ENCODE measurements at places on chromosomes 4 and X.

DNA sequence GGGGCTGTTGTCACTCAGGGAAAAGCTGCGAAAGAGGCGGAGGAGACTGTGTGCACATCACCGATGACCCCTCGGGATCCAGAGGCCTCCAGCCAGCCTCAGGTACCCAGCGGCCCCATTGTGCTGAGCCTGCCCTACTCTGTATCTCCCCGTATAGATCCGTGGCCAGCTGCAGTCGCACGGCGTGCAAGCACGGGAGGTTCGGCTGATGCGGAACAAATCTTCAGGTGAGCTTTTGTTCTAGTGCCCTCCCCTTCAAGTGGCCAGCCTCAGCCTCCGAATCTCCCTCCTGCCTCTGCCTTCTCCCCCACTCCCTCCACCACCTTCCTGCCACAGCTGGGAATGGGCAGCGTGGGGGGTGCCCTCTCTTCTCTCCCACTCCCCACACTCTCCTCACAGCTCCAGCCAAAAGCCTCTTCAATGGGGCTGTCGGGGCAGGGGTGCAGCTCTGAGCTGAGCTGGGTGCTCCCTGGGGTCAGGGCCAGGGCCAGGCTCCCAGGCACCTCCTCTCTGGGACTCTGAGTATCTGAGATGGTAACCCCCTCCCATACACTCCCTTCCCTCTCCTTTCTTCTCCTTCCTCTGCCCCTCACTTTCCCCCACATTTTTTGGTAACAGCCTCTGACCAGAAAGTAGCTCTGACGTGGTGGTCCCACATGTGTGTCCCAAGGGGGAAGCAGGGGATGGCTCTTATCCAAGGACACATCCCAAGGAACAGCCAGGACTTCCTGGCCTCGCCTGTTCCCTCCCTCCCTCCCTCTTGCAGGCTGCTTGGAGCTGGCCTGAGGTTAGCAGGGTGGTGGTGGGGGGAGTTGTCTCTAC lies 20.4 kb upstream of the UBA1 start:
- no peak for DNase-seq

- DNase-seq = no peak
Observed at GRCh38 chr4:150402871-150403272, 179.1 kb upstream of the MAB21L2 start.

GRCh38 chr4:184807797-184808712 lies 17.7 kb downstream of the ACSL1 start:
- peak; percentile 72 for DNase-seq

DNA sequence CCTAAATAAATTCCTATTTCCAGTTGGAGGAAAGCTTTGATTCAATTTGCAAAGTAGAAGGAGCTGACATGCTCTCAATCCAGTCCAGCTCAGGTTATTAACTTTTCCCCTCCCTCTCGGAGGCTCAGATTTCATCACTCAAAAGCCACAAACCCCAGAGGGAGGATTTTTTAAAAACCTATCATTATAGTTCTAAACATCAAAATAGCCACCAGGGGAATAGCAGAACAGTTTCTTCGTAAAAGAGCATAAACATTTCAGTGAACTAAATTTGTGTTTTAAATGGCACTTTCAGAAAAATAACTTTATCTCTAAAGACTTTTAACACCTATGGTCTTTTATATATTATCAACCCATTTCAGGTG lies 8.8 kb downstream of the GPRIN3 start:
- peak; percentile 44 for DNase-seq

DNA sequence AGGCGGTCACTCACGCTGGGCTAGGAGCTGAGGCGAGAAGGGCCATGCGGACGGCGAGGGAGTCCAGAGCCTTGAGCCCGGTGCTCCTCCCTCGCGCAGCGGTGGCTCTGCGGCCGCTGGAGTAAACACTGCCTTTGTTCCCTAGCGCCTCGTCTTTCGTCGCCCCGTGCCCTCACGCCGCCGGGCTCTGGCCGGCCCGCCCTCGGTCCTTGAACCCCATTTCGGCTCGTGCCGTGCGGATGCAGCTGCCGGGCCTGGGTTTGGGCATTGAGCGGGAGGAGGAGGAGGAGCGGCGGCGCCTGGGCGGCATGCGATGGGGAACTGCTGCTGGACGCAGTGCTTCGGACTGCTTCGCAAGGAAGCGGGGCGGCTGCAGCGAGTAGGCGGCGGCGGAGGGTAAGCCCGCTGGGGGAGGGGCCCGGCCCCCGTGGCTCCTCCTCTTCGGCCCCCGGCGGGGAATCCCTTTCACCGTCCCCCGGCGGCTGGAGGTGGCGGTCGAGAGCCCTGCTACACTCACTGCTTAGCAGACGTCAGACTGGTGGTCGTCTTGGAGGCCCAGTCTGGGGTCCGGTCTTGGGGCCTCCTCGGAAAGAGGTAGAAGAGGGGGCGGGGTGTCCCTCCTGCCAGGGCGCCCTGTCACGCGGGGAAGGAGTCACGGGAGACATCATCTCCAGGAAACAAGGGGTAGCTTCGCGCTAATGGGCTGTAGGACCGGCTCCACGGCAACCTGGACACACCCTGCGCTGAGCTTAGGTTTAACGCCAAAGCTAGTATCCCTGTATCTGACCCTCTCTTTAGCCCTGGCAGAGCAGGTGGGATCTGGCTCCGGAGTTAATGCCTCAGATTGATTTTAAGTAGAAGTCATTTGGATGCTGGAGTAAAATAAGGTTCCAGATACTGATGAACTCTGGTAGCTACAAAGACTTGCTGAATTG lies at the start of gene AP1AR:
Gene AP1AR, plus strand, starts transcription at position 9 of the 935 bp plus-strand sequence. Its CDS starts 305 bp downstream, at position 314.
- DNase-seq = peak; percentile 80

- peak; percentile 69 for DNase-seq
Observed at GRCh38 chr4:169315530-169316343, 45.0 kb upstream of the SH3RF1 start.

- DNase-seq = peak; percentile 70
Observed at GRCh38 chrX:130055103-130055502, 55.2 kb downstream of the ELF4 start.

GRCh38 chr4:5478697-5479096 lies 229.7 kb downstream of the EVC2 start:
- no peak for DNase-seq

- peak; percentile 75 for DNase-seq
Observed at GRCh38 chrX:2552621-2553201, 51.9 kb upstream of the DHRSX start.

- peak; percentile 64 for DNase-seq
Observed at GRCh38 chrX:16946361-16946964, at the start of gene REPS2. Gene REPS2 (plus strand): TSS chrX:16946658. CDS start chrX:16946862, 204 bp downstream.

DNA sequence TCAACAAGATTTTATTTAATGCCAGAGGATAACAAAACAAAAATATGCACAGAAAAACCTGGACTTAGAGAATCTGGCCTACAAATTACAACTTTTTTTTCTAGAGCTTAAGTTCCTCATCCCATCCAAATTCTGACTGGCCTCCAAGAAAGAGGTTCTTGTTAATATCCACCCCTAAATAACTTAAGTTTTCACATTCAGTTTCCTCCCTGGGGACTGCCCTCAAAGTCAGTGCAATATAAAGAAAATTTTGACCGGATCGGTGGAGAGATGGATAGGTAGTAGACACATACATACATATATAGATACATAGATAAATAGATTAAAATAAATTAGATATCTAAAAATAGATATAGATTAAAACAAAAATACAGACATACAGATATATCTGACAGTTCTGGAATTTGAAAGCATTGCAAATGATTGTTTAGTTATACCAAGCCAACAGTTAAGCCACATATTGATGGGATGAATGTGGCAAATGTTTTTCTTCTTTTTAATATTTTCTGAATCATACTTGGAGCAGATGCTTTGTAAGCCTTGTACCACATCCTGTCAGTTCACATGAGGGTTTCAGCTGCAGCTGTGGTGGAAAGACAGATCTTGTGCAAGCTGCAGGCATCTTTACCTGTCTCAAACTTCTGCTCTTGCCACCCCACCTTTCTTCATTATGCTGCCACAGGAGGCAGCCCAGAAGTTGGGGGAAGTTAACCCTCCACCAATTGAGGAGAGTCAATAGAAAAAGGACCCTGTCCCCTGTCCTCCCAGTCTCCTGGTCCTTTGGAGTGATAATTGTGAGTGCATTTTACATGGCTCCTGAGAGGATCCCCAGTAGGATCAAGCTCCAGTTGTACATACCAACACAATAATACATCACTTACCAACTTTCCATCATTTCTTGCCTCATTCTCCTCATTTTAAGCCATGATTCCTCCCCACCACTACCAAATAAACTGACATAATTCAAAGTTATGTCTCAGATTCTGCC lies 58.5 kb upstream of the PRDM8 start:
- peak; percentile 76 for DNase-seq

GRCh38 chr4:104743215-104743653 lies 248.5 kb upstream of the CXXC4 start:
- no peak for DNase-seq

GRCh38 chr4:169438057-169438480 lies 167.3 kb upstream of the SH3RF1 start:
- no peak for DNase-seq

- DNase-seq = no peak
Observed at GRCh38 chr4:52915191-52915590, 53.1 kb downstream of the RASL11B start.

DNA sequence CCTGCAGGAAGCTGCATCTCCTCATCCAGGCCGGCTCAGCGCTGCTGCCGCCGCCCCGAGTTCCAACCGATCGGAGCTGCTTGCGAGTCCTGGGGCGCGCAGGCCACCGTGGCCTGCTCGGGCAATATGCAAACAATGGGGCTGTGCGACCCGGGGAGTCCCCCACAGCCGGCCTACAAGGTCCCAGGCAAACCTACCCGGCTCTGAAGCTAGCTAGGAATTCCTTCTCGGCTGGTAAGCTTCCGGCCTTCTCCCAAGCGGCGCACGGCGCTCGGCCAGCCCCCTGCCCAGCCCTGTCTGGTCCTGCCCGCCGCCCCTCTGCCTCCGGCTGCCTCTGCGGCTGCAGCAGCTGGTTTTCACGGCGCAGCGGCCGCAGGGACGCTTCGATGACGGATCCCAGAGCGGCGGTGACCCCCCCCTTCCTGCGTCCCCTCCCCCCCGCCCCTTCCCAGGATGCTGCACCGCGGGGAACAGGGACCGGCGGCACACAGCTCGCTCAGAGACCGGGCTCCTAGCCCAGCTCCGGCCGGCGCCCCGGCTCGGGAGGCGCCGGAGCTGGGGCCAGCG lies 59.4 kb downstream of the TSC22D3 start:
- DNase-seq = peak; percentile 42

- no peak for DNase-seq
Observed at GRCh38 chr4:98950925-98951324, 22.0 kb upstream of the EIF4E start.

DNA sequence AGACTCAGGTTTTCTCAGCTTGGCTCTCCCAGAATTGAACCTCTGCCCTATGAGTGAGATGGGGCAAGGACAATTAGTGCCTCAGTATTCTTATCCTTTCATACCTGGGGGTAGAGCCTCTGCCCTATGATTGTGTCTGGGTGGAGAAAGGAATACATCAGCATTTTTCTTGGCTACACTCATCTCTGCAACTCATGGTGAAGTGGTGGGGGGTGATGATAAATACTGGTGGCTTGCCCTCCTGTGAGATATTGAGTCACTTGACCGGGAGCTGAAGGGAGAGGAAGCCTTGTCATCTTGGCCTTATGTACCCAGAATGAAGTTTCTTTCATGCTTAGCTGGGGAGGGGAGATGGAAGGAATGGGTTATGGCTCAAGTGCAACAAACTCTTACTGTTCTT lies 71.3 kb upstream of the ENOX2 start:
- DNase-seq = peak; percentile 81

DNA sequence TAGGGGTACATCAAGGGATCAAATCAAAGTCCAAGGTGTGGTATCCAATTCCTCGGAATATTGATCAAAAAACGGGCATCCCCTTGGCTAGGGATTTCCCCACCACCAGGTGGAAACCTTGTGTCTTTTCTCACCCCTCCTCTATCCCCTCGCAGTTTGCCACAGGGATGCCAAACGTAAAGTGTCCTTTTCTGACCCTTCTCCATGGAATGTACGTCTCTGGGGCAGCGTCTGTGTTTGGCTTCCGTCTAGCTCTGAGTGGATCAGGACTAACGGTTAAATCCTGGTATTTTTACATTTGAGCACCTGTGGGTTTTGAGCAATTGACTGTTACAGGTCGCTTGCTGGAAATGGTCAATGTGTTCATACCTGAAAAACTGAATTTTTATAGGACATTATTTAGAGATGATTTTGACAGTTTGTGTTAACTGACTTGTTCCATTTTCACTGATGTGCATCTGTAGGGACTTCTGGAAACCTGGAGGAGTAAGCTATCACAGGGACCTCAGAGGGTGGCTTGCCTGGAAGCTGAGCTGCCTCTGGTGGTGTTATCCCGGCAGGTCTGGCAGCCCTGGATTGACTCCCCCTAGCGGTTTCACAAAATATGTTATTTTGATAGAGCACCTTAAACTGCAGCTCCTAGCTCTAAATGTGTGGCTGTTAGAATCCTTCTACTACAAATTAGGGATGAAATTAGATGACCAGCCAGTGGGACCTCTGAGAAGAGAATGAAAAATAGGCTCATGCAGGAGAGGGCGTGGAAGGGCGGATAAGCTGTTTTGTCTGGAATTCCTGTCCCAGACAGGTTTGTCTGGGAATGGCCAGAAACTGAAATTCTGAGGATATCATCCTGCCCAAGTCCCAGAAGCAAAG lies 8.8 kb upstream of the MGST2 start:
- DNase-seq = peak; percentile 71

GRCh38 chr4:81990898-81991297 lies 382.9 kb downstream of the HNRNPD start:
- no peak for DNase-seq

GRCh38 chrX:47230136-47230868 lies 2.5 kb upstream of the USP11 start:
- DNase-seq = no peak

DNA sequence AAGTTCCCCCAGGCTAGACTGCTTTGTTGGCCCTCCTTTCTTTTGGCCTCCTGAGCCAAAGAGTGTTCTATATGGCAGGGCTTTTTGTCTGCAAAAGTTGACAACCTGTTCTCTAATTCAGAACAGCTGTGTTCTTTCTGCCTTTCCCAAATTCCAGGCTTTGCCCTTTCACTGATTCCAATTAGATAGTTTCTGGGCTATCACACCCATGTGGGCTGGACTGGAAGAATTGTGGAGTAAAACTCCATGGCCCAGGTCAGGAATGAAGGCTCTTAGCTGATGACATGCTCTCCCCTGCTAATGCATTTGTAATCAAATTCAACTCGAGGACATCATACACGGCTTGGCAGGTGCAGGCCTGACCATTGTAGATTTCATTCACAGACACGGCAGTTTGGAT lies 19.4 kb downstream of the BMP3 start:
- no peak for DNase-seq

- no peak for DNase-seq
Observed at GRCh38 chrX:103776546-103776945, at the start of gene PLP1. Gene PLP1 (plus strand): TSS chrX:103776840. CDS start chrX:103776996, 156 bp downstream.

DNA sequence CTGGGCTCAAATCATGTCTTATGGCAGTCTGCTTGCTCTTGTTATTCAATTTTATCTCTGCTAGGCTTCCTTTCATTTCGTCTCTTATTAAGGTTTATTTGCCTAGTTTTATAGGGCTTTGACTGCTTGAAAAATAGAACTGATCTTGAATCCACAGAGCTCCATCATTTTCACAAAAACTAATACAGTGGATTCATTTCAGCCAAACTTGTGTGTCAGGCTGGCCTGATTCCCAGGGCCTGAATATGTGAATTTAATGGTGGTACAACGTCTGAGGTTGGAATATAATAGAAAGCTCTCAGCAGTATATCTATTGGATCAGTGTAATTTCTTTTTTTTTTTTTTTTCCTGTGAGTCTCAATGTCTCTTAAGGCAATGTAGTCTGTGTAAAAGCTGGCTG lies 123.3 kb downstream of the POU4F2 start:
- DNase-seq = no peak

- peak; percentile 65 for DNase-seq
Observed at GRCh38 chr4:189822326-189822725, 118.3 kb upstream of the FRG1 start.
